ENCODE measurements at places on chromosomes 2 and 18.
A peak's percentile ranks its signal among the peaks of the same experiment; 100 is the strongest.

- no peak for DNase-seq
Measured at GRCh38 chr2:107063228-107063627, 177.3 kb upstream of the ST6GAL2 start.

DNA sequence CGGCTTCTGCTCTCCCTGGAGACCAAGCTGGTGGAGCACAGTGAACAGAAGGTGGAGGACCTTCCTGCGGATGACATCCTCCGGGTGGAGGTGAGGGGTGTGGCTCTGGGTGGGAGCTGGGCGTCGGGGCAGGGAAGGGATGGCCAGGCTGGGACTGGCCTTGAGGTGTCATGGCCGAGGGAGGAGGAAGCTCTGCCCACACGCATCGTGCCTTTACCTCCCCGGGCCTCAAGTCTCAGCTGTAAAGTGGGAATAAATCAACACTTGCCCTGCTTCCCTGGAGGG lies 98.2 kb downstream of the DYSF start:
- no peak for DNase-seq

DNA sequence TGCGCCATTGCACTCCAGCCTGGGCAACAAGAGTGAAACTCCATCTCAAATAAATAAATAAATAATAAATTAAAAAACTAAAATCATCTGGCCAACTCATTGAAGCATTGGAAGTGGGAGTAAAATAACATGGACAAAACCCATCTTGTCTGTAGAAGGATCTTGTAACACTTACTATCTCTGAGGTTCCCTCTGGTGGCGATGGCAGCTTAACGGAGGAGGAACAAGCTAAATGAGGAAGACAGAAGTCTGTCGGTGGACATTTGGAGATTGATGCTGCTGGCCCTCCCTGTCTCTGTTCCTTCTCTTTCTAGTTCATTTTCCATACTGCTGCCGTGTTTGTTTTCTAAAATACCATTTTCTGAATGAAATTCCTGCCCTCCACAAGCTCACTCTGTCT lies 43.4 kb downstream of the ZCCHC2 start:
- peak; percentile 11 for DNase-seq

DNA sequence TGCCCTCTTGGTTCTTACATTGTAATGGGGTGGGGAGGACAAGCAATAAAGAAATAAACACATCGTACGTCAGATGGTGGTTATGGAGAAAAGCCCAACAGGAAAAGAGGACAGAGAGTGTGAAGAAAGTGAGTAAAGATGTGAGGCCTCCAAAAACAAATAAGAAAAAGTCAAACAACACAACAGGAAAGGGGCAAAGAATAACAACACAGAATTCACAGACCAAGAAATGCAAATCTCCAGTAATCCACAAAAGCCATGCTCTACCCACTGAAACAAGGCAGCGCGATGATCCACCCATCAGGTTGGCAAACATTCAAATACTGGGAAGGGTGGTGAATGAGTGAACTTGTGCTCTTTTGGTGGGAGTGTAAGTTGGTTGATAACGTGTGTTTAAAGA lies 16.7 kb upstream of the DUSP2 start:
- DNase-seq: no peak

DNA sequence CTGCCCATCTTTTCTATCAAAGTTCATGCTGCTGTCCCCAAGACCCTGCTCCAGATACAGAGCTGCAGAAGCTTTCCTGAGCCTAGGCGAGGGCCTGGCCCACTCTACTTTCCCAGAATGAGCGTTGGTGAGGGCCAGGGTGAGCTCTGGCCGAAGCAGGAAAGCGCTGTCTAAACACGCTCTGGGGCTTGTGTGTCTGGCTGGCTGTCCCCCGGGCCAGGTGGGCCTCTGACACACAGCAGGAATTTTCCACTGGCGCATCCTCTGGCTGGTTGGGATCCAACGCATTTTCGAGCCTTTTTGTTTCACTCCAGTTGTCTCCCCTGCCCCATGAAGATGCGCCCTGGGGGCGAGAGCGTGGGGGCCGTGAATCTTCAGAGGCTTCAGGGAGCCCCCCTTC lies 17.8 kb upstream of the KCNK3 start:
- DNase-seq: no peak

DNA sequence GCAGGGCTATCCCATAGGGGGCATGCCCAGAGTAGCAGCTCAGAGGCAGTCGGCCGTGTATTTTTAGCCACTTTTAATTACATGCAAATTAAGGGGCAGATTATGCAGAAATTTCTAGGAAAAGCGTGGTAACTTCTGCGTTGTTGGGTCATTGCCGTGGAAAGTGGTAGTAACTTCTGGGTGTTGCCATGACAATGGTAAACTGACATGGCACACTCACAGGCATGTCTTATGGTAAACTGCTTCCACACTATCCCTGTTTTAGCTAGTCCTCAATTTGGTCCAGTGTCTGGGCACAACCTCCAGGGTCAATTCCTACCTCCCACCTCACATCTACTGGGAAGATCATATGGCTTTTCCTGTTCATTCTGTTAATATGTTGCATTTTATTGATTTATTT lies 428.9 kb upstream of the FANCL start:
- no peak for DNase-seq
